ENCODE measurements at places on chromosomes 13 and 19.

DNA sequence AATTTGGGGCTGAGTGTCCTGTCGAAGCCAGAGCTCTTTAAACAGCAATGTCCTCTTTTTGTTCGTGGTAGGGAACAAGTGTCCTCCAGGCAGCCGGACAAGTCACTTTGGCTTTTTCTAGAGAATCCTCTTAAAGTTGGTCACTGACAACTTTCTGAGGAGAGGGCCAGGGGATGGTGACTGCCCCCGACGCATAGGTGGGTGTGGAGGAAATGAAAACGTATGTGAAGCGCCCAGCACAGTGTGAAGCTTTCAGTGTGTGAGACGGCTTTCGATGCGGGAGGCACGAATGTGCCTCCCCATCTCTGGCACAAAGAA lies 45.8 kb upstream of the ZNF536 start:
- no peak for DNase-seq

DNA sequence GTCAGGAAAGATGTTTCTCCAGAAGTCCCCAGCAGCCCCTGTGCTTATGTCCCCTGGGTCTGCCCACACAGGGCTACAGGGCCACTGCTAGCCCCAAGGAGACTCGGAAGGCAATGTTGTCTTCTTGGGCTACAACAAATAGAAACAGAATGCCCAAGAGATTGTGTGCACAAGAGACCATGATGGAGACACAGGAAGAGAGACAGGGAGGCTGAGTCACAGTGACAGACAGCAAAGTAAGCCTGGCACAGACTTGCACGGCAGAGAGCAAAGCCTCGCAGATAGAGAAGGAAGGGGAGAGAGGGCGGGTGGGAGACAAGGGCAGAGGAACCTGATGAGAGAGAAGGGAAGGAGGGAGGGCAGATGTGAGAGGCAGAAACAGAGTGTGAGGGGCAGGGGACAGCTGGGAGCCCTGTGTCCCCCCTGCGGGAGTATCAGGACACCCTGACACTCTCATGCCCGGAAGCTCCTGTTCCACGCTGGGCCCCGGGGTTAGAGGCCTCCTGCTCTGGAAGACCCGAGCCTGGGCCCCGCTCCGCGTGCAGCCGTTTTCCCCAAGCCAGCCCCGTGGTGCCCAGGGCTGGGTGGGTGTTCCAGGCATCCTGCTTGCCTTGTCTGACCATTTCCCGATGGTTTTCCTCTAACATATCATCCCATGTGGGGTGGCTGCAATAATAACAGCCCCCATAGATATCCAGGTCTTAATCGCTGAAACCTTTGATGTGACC lies 2.7 kb upstream of the PLA2G4C start:
- DNase-seq, result no peak

GRCh38 chr19:36898422-36898821 lies 17.7 kb downstream of the ZNF829 start:
- no peak for DNase-seq

GRCh38 chr13:35164324-35164932 lies 222.4 kb downstream of the NBEA start:
- no peak for DNase-seq

DNA sequence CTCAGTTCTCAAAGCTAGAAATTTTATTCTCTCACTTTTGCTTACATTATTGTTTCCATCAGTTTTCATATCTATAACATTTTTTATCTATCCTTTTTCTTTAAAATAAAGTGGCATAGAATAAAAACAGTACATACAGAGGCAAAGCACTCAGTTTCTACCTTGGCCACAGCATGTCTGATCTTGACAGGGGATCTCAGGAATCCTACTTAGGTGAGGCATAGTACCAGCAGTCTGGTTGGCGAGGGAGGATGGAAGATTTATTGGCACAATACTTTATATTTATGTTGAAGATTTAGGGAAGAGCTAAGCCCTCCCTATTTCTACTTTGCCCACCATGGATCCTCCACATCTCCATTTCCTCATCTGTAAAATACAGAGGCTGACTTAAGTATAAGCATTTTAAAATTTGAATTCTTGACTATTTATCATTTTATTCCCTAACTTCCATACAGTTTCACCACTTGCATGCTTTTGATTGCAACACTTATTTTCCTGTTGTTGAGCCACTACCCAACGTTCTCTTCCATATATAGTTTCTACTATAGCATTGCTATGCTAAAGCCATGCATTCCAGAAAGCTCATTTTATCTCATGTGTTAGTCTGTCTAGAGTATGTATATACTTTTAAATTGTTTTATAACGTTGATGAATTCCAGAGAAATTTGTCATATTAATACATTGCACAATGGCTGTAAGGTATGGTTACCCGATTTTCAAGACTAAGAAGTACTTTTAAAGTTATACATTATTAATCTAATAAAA lies 506.7 kb downstream of the KCTD12 start:
- no peak for DNase-seq

DNA sequence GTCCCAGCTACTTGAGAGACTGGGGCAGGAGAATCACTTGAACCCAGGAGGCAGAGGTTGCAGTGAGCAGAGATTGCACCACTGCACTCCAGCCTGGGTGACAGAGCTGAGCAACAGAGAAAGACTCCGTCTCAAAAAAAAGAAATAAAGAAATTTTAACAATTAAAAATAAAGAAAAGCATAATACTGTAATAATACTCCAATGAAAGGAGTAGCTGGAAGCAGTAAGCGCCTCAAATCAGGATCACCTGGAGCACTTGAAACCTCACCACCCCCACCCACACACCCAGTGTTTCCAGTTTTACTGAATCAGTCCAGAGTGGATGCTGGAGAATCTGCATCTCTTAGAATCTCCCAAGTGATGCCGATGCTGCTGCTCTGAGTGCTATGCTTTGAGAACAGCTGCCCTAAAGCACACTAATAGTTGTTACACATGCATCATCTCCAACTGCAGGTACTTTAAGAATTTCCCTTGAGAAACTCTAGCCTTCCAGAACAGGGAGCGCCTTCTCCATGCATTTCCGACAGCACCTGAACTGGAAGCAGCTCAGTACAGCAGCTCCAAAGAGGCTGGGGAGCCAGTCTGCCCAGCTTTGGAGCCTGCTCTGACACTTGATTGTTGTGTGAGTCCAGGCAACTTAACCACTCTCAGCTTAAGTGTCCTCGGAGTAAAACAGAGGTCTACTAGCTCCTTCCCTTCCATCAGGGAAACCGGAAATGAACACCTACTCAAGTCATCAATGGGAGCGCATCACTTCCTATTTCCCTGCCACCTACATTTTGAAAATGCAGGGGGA lies 2.9 kb downstream of the ABCC4 start:
- no peak for DNase-seq

GRCh38 chr13:70523622-70524021 lies 415.4 kb upstream of the KLHL1 start:
- no peak for DNase-seq

DNA sequence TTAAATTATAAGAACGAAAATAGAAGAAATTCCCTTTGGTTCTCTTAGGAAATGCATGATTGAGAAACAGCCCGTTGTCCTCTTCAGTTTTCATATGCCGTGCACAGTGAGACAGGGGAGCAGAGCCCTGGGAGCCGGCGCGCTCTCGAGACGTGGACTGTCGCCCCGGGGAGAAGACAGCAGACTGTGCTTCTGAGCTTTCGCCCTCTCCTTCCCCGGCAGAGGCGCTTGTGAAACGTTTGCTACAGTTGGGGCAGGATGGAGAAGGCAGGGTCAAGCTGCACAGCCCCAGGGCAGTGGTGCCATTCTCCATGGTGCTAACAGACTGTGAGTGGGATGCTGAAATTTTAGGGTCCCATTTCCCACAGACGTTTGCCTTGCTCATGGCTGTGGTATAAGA lies 192.2 kb upstream of the KL start:
- DNase-seq, result no peak

- DNase-seq, result no peak
Measured at GRCh38 chr13:87671753-87672605, 808 bp downstream of the SLITRK5 start.

DNA sequence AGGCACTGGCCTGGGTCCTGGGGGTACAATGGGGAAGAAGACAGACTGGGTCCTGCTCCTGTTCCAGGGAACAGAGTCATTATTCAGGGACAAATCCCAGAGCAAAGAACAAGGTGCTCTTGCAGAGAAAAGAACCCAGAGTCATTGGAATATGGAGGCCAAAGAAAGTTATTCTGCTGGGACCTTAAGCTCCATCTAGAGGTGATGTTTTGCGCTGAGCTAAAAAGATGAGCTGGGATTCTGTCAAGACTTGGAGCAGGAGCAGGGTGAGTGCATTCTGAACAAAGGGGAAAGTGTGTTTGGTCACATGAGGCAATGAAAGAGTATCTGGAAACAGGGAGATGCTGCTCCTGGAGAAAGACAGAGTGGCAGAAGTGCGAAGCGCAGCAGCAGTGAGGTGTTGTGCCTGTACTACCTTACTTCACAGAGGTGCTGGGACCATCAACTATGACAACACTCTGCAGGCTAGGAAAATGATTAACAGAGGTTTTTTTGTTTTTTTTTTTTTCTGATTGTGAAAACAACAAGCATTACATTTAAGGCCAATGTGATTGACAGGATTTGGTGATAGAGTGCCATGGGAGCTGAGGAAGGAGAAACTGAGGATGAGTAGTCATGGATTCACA lies 95.3 kb upstream of the TNFSF11 start:
- DNase-seq, result no peak
